ENCODE measurements at places on chromosomes 12 and 14.

- DNase-seq, result no peak
These were observed 32.6 kb upstream of the LMNTD1 start for GRCh38 chr12:25585662-25586061.

GRCh38 chr14:91942128-91942527 lies 5.4 kb downstream of the FBLN5 start:
- DNase-seq, result no peak

DNA sequence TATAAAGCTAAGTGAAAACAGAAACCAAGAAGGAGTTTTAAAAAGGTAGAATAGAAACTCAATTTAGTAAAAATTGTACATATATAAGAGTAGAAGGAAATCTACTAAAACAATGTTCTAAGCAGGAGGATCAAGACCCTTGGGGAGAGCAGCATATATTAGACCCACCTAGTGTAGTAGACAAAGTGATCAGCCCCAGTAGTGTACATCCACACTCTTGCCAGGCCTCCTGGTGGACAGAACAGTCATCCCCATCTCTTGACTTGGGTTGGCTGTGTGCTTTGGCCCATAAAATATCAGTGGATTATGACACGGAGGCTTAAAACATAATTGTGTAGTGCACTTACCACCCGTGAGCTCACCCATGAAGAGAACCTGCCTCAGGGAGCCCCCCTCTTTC lies 10.9 kb upstream of the OTUB2 start:
- DNase-seq, result no peak

DNA sequence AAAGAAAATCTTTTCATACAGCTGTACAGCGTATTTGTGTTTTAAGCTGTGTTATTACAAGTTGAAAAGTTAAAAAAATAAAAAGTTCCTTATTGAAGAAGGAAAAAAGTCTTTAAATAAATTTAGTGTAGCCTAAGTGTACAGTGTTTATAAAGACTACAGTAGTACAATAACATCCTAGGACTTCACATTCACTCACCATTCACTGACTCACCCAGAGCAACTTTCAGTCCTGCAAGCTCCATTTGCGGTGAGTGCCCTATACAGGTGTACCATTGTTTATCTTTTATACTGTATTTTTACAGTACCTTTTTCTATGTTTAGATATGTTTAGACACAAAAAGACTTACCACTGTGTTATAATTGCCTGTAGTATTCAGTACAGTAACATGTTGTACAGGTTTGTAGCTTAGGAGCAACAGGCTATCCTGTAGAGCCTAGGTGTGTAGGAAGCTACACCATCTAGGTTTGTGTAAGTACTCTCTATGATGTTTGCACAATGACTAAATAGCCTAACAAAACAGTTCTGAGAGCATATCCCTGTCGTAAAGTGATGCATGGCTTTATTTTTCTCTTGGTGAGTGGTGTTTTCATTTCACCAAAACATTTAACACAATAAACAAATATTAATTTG lies 275.2 kb downstream of the DACT1 start:
- DNase-seq, result no peak

GRCh38 chr12:124543052-124543589 lies 24.3 kb downstream of the NCOR2 start:
- DNase-seq, result no peak

DNA sequence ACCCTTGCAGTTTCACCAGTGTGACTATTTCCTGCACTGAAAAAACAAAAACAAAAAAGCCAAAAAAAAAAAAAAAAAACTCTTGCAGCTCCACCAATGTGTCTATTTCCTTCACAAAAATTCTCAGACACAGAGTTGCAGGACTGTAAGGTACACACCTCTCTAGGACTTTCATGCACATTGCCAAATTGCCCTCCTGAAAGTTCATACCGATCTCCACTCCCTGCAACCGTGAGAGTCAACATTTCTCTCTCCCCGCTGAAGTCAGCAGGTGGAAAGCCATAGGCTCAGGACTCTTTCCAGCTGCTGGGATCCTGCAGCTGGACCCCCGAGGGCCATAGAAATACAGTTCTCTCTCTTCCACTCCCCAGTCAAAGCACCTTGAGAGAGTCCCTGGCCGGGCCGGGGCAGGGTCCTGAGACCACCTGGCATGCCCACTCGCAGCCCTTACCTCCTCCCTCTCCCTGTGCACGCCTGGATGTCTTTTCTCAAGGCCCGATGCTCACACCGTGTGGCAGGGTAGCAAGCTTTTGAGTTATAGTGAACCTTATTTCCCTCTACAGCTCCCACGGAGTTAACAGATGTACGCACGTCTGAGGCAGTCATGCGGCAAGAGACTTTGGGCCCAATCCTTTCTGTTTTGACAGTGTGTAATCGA lies 23.6 kb downstream of the MMAB start:
- no peak for DNase-seq

DNA sequence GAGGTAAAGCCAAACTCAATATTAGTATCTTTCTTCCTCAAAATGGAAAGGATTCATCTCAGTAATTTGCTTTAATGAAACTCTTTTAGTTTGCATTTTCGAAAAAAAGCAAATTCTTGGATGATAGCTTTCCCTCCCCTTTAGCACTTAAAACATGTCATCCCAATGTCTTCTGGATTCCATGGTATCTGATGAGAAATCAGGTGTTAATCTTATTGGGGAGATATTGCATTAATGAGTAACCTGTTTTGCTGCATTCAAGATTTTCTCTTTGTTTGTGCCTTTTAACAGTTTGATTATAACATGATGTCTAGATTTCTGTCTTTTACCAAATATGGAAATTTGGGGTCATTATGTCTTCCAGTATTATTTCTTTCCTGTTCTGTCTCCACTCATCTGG lies 405.1 kb upstream of the FOXG1 start:
- no peak for DNase-seq

DNA sequence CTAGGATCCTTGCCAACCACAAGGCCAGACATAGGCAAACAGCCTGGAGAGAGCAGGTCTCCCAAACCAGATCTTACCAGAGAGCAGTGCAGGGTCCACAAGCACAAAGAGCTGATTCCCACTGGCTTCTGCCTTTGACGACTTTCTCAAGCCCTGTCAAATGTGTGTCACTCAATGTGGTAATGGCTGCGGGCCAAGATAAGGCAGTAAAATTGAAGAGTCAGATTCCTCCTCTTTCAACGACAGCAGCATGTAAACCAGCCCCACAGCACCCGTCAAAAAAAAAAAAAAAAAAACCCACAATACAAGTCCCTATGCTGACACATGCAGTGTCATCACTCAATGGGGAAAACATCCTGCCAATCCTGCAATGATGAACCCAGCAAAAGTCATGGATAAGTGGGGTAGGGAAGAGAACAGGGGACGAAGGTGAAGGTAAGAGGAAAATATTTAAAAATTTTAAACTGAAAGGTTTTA lies at the start of gene STON2:
Gene STON2 (minus strand): TSS at position 123 of the 477 bp plus-strand sequence. CDS start 1,942 bp downstream, outside the sequence.
- no peak for DNase-seq

DNA sequence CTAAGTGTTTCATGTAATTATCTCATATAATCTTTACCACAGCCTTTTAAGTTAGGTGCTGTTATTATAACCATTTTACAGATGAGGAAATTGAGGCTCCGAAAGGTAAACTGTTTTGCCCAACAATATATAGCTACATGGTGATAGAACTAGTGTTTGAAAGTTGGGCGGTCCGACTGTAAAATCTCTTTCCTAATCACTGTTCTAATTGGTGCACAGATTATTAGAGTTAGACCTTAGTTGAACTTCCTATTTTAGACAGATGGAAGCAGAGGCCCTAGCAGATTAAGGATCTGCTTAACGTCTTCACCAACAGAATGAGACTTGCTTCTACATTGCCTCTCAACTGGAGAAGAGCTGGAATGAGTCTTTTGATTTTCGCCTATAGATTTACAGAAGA lies 30.0 kb upstream of the DUSP6 start:
- DNase-seq, result no peak

DNA sequence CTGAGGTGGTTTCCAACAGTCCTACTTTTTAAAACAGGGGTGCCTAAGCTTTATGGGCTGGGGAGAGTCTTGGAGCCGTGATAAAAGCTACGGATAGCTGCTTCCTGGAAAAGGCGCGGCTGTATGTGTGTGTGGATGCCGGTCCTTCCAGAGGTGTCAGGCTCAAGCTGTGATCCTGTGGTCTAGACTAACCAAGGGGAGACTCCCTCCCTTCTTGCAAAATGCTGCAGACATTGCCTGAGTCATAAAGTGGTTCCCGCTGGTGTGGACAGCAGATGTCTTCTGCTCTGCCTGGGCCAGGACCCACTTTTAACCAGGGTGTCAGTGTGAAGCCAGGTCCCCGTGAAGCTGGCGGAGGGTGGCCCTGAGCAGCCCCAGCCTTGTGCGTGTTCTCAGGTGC lies 37.8 kb downstream of the CCDC92 start:
- no peak for DNase-seq

GRCh38 chr12:48771588-48772112 lies 17.2 kb downstream of the ADCY6 start:
- DNase-seq, result no peak

DNA sequence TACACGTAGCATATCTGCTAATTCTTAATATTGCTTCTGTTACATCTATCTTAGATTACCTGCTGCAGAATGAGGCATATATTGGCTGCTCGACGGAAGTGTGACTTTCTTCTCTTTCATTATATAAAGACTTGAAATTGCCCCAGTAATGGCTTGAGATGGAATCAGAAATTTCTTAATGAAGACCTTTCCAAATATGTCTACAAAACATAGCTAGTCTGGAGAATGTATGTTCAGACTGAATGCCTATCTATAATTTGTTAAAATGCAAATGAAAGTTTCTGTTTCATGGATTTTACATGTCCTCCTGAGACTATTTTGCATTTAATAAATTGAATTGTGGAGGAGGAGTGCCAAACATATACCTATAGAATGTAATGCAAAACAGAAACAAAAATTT lies at the start of gene TAS2R10:
Gene TAS2R10 (minus strand): TSS at position 101 of the 400 bp plus-strand sequence. CDS start 89 bp downstream, at position 12.
- no peak for DNase-seq

DNA sequence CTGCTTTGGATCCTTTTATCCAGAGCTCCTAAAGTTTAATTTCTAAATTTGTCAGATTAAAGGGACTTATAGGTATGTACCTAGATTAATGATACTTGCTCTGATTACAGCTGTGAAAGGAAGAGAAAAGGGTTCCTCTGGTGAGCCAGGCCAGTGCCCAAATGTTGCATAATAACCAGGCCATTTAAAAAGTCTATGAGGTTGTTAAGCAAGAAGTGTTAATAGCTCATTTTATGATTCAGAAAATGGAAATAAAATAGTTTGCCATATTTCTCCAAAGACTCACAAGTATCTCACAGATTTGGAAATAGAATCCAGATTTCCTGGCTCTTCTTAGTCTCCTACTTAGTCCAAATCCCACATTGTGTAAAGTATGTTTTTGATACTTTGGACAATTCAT lies 67.6 kb downstream of the SLC38A6 start:
- DNase-seq, result no peak

DNA sequence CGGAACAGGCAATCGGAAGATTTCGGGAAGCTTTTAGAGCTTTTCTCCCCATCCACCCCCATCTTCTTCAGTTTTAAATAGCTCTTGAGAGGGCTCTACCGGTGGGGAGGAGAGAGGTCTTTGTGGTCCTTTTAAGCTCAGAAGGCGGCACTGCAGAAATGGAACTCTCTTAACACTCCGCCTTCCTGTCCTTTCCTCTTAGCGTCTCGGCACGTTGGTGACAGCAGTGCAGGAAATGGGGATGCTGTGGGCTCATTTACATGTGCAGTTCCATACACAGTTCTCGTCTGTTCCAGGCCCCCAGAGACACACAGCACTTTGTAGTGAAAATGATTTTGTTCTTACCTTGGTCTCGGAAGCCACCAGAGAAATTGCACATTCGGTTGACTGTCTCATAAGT lies 50.4 kb upstream of the RIN3 start:
- DNase-seq, result no peak

DNA sequence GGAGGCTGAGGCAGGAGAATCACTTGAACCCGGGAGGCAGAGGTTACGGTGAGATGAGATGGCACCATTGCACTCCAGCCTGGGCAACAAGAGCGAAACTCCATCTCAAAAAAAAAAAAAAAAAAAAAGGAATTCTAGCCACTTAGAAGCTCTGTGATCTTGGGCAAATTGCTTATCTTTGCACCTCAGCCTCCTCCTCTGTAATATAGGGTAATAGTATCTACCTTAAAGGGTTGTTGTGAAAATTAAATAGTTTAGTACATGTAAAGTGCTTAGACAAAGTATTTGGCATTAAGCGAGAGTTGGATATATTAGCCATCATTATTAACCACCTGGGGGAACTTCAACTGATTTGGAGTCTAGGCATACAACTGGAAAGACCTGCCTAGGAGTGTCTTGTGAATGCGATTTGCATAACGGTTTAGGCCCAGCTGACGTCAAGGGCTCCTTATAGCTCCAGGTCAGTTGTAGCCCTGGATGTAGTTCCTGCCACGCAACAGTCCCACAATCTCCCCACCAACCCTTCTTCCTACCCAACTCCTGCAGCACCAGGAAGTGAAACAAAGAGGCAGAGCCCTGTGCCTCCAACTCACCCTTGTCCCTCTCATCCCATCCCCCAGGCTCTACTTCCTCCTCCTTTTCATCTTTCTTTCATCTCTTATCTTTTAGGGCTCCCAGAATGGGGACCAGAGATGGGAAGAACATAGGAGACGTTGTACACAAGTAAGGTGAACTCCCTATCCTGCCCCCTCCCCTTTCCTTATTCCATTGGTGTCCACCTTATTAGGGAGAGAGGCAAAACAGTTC lies 2.1 kb upstream of the IL23A start:
- no peak for DNase-seq

- DNase-seq, result no peak
These were observed 151.6 kb downstream of the SYT1 start for GRCh38 chr12:79016181-79016580.

DNA sequence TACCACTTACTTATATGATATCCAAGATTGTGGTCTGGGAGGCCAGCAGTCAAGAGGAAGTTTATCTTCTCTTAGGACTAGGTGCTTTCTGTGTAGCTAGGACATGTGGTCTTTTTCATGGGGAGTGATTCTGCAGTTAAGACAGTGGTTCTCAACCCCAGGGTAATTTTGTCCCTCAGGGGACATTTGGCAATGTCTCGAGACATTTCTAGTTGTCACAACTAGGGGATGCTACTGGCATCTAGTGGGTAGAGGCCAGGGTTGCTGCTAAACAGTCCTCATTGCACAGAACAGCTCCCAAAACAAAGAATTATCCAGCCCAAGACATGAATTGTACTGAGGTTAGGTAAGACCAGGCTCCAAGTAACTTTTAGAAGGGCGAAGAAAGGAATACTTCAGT lies 20.0 kb downstream of the AMDHD1 start:
- no peak for DNase-seq

DNA sequence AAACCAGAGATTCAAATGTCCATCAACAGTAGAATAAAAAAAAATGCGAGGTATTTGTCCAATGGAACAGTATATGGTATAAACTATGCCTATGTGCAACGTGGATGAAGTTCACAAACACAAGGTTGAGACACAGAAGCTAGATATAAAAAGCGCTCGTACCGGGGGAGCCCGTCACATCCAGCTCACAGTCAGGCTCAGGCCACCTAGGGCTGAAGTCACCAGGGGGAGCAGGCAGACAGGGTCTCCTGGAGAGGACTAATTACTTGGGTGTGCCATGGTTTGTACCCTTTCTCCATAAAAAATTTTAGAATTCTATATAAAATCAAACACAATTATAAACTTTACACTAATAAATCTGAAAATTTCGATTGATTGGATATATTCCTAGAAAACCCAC lies 13.6 kb downstream of the AHNAK2 start:
- no peak for DNase-seq

Measured in stimulated activated CD4-positive, alpha-beta T cell treated with anti-CD3 and anti-CD28 coated beads, Interleukin-1b, Interleukin-23, amount 100 ng/mL, for 1 hour (primary cell).